ENCODE measurements at places on chromosomes 3 and 15.

GRCh38 chr3:164332831-164333802, 745.2 kb downstream of the SI start:
- no peak for DNase-seq

- DNase-seq, result no peak
Observed at GRCh38 chr15:45993508-45993907, 358.7 kb downstream of the SQOR start.

DNA sequence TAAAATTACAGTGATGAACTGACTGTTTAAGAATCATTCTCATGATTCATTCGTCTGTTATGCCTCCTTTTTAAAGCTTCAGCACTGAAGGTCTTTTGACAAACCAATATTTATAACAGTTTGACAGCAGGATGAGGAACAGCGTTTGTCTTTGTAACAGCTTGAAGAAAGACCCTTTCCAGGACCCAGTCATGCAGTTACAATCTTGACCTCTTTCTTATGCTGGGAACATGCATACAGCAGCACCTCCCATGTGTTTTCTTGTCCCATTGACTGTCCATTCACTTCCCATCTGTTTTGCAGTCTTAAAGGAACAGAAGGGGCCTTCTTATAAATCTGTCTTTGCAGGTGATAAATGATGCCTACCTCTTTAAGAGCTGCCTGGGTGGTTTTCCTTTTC, 87.2 kb downstream of the OPA1 start:
- DNase-seq, result no peak

DNA sequence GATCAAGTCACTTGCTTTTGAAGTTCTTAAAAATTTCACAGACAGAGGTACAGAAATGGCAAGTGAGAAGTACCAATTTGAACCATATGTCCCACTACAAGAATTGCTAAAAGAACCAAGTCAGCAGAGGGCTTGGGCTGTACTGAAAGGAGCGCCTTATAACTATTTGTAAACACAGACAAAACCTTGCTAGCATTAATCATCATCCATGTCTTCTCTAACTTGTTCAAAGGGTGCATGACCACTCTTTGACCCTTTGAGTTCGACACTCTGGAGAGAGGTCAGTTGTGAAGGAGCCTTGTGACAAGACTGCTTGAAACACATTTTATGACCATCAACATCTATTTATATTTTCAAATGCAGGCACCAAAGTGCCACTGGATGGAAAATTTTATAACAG, 191.7 kb downstream of the PDZRN3 start:
- no peak for DNase-seq

DNA sequence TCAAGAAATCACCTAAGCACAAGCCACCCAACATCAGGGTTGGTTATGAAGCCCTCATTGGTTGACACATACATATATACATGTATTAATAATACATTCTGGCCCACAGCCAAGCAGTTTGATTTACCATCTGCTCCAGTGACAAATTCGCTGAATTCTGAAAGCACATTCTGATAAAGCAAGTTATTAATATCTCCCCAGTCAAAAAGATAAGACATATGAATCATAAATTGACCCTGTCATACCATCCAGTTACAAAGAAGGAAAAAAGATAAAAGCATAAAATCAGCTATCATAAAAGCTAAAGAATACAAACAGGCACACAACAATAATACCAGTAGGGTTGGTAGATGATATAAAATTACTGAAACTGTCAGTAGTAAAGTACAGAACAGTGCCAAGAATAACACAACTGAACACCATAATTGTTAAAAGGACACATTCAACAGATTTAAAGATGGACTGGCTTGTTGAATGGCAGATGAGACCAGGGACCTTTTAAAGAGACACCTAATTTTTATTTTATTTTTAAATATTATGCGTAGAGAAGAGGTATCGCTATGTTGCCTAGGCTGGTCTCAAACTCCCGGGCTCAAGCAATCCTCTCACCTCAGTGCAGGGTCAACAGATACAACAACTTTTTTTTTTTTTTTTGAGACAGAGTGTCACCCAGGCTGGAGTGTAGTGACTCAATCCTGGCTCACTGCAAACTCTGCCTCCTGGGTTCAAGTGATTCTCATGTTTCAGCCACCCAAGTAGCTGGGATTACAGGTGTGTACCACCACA, 7.7 kb downstream of the SNX4 start:
- DNase-seq, result no peak

DNA sequence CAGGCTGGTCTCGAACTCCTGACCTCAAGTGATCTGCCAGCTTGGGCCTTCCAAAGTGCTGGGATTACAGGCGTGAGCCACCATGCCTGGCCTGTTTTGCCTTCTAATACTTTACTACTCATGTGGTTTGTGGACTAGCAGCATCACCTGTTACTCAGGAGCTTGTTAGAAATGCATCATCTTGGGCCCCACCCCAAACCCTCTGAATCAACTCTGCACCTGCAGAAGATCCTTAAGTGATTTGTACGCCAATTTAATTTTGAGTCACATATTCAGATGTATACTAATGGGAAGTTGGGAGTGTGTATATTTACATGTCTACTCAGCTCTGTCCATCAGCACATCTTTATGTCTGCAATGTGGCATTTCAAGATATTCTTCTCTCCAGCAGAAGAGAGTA, 6.1 kb downstream of the TBC1D21 start:
- no peak for DNase-seq

DNA sequence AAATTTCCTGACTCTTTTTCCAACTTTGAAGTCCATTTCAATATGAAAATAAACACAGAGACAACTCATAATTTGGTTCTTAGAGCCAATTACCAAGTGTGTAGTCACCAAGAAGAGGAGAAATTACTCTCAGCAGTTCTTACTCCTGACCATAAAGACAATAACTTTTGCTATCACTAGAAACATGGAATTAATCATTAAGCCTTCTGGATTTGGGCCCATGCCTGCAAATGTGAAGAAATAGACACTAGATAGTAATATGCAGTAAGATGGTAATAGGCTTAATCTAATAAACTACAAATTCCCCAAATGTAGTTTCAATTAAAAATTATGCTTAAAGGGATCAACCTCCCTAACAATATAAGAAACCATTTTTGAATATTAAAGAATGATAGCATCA, 185.1 kb upstream of the AGTR1 start:
- no peak for DNase-seq

GRCh38 chr3:14680716-14681115, 5.8 kb downstream of the C3orf20 start:
- no peak for DNase-seq

- no peak for DNase-seq
Observed at GRCh38 chr3:135792174-135792573, 173.4 kb upstream of the PPP2R3A start.

- DNase-seq, result no peak
Observed at GRCh38 chr3:103127098-103127630, 692.3 kb downstream of the ZPLD1 start.

GRCh38 chr3:89787485-89787884, 680.1 kb downstream of the EPHA3 start:
- no peak for DNase-seq

DNA sequence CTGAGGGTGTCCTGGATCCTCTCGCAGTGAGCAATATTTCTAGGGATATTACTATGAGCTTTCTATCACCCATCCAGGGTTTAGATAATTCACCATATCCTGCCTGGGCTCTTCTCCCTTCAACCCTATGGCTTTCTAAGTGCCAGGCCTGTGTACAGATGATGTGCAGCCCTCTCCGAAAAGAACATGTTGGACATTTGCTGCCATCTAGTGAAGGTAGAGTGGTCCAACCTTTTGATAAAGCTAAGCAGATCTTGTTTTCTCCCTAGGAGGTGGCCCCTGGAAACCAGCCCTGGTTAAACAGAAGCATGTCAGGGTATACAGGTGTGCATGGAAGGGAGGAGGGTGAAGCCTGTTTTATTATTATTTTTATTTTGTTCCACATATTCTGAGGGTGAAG, 27.9 kb upstream of the SCN10A start:
- no peak for DNase-seq

GRCh38 chr3:178174201-178174915, 361.9 kb upstream of the KCNMB2 start:
- DNase-seq, result no peak

DNA sequence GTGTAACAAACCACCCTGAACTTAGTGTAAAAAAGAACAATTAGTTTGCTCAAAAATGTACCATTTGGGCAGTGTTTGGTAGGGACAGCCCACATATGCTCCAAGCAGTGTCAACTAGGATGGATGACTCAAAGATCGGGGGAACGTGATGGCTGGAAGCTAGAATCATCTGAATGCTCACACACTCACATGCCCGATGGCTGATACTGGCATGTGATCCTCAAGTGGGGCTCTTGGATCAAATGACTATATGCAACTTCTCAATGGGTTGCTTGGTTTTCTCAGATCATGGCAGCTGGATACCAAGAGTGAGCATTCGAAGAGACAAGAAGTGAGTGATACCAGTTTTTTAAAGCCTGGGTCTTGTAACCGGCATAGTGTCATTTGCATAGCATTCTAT, 335.9 kb upstream of the KCNMB2 start:
- DNase-seq, result no peak
